ENCODE measurements at places on chromosomes 5 and 9. TPM values are rescaled to one million over a fixed set of nuclear protein-coding genes. Genes with fewer than 3 reads are reported as not detected.

Gene TMEM174
- not detected for total RNA-seq

Gene SERINC5
- total RNA-seq, result 21.0 TPM

Gene KIF4B
- total RNA-seq, result 0.79 TPM

Gene GPR151
- total RNA-seq, result not detected

Gene PCDHB12
- 5.1 TPM for total RNA-seq

Gene SPINK7
- total RNA-seq, result not detected

Gene DDX4
- not detected for total RNA-seq

Gene SLCO4C1
- total RNA-seq, result 0.13 TPM

Gene SCGB3A2
- not detected for total RNA-seq

DNA sequence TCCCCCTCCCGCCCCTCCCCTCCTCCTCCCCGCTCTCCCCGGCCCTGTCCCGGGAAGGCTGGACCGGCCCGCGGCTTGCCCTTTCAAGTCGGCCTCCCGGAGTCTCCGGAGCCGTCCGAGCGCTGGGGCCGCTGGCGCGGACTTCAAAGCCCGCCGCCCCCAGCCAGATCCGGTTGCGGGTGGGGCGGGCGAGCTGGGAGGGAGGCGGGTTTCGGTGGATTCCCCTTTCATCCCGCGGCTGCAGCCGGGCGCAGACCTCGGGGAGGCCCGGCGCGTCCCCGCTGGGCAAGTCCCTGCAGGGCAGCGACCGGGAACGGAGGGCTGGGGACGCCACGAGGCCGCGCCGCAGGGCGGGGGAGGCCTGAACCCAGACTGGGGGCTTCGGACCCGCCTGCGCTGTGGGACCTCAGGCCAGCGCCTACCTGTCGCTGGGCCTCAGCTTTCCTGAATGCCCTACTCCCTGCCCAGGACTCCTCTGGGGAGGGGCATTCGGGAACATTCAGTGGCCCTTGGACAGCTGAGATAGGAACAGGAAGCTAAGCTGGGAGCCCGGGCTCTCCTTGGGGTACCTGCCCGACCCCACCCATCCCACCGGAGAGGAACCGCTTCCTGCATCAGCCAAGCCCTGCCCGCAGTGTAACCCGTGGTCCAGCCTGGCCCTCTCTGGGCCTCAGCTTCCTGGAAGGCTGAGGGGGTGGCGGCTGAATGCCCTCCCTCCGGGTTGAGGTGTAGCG is 23.4 kb downstream of the C9orf50 start:
- DNase-seq, result no peak

DNA sequence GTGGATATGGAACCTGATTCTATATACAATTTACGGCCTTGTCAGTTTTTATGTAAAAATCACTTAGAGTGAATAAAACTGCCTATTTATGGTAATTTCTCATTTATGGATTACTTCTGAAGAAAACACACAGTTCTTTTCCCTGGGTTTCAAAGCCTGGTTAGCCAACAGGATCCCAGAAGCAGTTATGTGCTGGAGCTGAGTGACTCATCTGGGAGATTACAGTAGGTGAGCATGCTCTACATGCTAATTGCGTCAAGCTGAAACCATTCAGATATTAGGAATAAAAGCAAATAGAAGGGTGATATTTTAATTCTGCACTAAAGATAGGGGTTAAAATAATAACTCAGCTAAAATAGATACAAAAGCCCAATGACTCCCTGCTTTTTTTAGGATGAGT is 47.8 kb downstream of the PDE4D start:
- no peak for DNase-seq

GRCh38 chr9:6215562-6215961 is at the start of gene IL33:
Gene IL33, plus strand, starts transcription at chr9:6215807. Its CDS starts 25,888 bp downstream, at chr9:6241695.
- DNase-seq, result peak; percentile 88

DNA sequence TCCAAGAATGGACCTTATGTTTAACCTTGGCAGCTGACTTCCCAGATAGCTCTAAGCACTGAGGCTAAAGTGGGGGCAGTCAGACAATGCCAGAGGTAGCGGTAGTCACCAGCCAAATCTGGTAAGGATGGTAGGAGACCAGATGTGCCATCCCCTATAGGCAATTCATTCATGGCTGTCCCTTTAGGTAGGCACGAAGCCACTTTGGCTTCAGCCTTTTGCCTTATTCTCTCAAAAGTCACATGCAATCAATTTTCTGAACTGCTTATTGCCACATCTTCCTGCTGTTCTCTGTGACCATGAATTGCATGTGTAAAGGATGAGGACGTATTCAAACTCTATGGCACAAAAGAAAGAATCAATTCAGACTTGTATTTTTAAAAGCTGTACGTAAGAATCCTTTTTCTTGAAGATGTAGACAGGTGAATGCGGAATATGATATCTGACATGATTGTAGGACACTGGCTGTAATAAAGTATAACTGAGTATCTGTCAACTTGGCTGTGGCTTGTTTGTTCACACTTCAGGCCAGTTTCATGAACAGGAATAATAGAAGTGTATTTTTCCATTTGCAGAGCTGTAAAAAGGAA is 611.7 kb downstream of the NR2F1-AS1 start:
- DNase-seq, result no peak

DNA sequence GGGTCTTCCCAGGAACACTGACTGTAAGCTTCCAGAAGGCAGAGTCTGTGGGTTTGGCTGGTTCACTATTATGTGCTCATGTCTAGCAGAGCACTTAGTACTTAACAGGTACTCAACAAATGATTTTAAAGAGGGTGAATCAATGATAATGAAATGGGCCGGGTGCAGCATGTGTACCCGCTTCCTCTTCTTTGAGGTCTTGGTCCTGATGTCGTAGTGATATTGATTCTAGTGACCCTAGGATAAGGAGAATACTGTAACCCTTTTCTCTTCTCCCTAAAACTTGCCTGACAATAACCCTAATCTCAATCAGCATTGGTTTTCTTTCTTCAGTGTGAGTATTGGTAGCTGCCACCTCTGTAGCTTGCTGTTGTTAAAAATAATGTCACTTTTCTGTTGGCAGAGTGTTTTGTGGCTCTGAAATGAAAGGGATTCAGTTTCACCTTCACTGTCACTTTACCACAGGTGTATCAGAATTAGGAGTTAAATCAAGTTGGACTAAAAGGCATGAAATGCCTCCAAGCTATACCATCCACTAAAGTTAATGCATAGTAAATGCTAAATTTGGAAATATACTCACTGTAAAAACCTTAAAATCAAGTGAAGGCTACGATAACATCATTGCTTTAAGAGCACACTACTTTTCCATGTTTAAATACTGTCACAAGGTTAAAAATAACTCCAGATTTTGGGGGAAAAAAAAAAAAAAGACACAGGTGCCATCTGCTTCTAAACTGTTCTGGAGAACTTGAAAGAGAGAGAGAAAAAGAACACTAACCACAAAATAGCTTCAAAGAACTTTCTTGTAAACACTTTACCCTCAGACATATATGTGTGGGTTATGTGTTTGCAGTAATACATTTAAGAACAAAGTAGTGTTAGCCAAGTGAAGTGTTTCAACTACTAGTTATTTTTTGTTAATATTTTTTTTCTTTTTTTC is 6.0 kb downstream of the CAMK4 start:
- no peak for DNase-seq

DNA sequence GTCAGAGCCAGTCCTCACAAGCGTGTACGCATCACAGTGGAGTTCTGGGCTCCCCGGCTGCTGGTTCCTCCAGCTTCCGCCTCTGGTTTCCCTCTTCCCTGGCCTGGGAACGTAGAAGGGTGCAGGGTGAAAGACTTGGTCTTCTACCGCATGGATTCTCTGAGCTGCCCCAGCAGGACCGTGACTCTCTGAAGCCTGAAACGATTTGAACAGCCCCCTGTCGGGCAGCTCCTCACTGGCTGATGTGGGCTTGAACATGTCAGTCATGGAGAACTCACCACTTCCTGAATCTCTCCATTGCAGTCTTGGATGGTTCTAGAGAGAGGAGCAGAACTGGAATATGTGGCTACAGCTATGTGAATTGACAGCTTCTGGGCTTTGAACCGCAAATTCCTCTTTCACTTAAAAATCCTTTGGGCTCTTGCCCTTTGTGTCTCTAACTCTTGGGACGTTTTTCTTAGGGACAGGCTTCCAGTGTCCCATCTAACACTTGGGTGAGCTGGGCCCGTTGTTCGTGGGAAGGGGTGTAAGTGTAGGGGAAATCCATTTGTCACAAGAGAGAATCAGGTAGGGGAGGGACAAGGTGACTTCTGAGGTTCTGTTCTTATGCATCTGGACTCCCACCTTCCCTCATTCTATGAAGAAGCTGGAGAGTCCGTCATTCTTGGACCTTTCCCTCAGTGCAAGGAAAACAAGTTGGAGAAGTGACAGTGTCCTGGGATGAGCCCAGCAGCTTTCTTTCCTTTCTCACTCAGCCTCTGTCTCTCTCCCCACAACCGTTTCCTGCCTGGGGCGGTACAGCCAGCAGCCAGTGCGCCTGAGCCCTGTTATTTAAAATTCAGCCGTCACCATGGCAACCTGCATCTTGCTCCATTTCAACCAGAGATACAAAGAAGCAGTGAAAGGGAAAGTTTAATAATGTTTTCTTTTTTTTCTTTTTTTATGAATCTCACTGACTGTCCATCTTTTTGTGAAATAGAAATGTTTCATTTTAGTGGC is 84.7 kb downstream of the PTTG1 start:
- peak; percentile 5 for DNase-seq

- no peak for DNase-seq
Observed at GRCh38 chr5:160492565-160492964, 70.9 kb downstream of the PTTG1 start.

DNA sequence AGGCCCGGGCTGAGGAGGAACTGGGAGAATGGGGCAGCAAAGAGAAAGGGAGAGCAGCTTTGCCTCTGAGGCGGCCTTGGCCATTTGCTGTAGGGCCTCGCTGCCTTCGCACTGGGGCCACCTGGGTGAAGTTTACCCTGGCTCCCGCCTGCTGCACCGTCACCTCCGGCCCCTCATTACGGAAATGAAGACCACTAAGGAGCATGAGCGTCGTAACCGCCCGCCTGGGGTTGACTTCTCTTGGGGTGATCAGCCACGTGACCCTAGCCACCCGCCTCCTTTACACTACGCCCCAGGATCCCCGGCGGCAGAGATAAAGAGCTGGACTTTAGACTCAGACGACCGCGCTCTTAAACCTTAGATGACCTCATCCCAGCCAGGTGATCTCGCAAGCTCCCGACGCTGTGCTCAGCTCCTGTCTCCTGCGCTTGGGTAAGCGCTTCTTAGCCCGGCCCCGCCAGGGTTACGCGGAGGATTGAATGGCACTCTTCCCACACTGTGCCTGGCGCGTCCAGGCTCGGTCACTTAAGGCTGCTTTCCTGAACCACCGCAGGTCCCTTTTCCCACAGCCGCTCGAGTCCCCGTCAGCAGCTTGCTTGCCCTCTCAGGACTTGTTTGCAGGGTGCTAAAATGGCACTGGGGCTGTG is 107.9 kb upstream of the LARP1 start:
- no peak for DNase-seq

- no peak for DNase-seq
Observed at GRCh38 chr9:127437497-127438264, 13.5 kb downstream of the ZNF79 start.

GRCh38 chr5:55593115-55593472 is 58.3 kb upstream of the PLPP1 start:
- DNase-seq, result peak; percentile 89

GRCh38 chr5:116573702-116574366 is 789 bp downstream of the SEMA6A start:
- DNase-seq, result no peak

DNA sequence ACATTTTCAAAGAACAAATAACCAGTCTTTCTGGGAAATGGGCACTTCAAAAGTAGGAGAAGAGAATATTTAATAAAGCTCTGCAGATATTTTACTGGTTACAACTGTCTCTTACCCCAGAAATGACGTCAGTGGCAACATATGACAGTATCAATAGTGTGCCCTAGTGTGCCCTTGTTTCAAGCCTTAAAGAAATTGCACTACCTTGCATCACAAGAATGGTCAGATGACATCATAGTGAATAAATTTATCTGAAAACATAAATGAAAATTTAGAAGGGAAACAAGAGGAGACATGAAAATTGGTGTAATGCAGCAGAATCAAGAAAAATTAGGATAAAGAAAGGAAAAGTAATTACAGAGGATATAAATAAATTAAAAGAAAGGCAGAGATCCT is 176.7 kb downstream of the GNAQ start:
- DNase-seq, result no peak

- no peak for DNase-seq
Observed at GRCh38 chr9:89649039-89649691, 44.4 kb downstream of the GADD45G start.

- DNase-seq, result no peak
Observed at GRCh38 chr9:10729213-10729612, 116.4 kb upstream of the PTPRD start.

DNA sequence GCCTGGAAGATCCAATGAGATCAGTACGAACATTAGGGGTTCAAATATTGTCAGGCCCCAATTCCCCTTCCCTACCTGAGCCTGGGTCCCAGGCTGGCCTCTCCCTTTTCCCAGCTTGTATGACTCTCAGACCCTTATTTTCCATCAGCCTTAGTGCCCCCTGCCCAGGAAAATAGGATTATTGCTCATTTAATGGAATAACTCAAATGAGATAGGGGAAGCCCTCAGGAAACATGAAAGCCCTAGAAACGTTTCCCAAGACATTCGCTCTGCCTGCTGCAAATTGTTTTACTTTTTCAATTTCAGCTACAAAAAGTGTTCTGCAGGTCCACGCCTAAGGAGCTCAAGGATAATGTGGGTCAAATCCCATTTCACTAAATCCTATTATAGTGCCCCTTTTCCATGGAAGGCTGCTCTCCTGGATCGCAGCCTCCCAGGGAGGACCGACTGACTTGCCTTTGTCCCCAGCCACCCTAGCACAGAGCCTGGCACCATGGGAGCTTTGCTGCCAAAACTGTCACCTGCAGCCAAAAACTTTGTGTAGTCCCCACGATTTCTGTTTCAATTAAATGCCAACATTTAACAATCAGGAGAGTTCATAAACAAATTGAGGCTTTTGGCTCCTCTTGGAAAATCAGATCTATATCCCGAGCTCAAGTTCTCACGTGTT is 46.9 kb downstream of the THOC3 start:
- no peak for DNase-seq

DNA sequence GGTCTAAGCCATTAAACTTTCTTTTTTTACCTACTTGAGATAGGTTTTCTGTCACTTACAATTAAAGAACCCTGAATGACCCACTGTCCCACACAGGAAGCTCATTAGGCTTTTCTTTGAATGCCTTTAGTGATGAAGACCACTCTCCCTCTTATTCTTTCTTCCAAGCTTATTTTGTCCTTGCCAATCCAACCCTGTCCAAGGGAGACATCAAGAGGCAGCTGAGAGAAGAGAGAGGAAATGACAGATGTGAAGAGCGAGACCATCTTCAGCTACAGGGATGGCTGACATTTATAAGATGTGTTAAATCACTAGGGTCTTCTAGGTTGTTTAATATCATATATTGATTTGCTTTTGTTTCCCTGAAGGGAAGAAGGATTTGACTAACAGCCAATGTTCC is 133.5 kb downstream of the FAM114A2 start:
- DNase-seq, result no peak
